Inflammatory macrophage (primary cell): ENCODE measurements at places on chromosomes 2 and 18.

- no peak for DNase-seq
Measured at GRCh38 chr2:85755122-85756027, 1.6 kb downstream of the ATOH8 start.

DNA sequence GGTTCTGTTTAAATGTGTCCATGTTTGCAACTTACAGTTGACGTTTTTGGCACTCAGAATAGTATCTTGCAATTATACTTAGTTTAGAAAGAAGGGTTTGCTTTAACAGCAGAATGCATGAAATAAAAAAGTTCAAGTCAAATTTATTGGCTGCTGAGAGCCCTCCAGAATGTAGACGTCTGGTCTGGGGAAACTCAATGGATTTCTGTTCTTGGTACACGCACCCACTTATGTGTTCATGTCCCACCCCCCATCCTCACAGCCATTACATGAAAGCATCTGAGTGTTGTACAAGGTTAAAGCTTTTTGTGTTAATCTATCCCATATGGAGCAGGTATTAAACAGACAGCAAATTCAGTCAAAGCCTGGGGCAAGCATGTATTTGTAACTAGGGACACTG lies 219.5 kb downstream of the SOX11 start:
- no peak for DNase-seq

GRCh38 chr2:104975371-104975770 lies 62.5 kb upstream of the MRPS9 start:
- peak; percentile 2 for DNase-seq

DNA sequence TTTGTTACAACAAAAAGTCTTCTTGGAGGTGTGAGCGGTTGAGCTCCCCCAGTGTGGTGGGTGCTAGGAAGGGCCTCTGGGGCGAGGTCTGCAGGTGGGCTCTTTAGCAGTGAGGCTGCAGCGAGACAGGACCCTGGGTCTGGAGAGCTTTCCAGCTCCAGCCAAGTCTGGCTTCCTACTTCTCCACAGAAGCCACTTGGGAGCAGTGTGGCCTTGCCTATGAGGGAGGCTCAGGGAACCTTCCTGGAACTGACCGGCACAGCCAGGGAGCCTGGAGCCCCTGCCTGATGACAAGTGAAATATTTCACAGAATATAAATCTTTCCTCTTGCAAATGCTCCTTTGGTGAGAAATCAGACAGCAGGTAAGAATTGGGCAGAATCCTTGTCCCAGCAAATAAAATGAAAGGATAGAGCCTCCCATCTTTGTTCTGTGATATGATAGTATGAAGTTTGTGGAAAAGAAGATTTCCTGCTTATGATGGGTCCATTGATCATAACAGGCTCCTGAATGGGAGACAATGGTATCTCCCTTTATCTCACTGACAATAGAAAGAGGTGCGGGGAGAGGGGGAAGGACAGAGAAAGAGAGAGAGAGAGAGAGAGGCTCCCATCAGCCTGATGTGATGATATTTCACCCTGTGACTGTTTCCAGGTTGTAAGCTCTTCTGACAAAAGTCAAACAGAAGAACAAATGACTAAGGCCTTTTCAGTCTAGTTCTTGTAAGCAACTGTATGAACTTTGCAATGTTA lies 289.8 kb upstream of the SPRED2 start:
- DNase-seq = peak; percentile 59

GRCh38 chr2:162261032-162261945 lies 18.0 kb upstream of the FAP start:
- DNase-seq = peak; percentile 96

GRCh38 chr2:85711578-85712060 lies 17.5 kb downstream of the GNLY start:
- DNase-seq = no peak

- DNase-seq = peak; percentile 53
Measured at GRCh38 chr2:75018162-75018561, 59.7 kb downstream of the POLE4 start.

DNA sequence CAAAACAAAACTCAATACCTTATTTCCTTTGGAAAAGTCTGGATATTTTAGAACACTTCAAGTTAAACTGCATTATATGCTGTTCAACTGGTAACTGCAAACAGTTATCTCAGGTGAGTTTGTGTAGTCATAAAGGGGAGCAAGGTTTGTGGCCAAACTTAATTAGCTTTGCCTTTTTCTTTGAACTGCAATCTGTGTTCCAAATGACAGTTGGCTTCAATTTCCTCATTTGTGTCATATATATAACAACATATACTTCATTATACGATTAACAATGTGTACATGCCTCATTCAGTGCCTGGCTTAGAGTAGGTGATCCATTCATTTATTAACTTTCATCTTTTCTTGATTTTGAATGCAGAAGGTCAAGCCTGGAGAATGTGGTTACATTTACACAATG lies 55.8 kb downstream of the KCNE4 start:
- no peak for DNase-seq

DNA sequence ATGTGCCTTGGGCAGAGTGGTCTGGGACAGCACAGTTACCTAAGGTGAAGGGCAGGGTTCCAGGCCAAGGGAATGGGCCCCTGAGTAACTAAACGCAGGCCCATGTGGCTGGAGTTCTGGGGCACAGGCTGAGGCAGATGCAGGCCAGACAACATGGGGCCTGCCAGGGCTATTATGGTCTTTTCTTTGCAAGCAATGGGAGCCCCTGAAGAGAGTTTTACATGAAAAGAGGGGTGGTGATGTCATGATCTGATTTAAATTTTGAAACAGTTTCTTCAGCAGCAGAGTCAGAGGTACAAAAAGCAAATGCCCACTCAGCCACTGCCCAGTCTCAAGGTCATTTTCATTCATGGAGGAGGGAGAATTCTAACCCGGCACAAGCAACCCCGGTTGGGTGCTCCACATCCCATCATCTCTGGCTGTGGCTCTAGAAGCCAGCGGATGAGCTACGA lies 5.6 kb downstream of the CHST10 start:
- DNase-seq = no peak

DNA sequence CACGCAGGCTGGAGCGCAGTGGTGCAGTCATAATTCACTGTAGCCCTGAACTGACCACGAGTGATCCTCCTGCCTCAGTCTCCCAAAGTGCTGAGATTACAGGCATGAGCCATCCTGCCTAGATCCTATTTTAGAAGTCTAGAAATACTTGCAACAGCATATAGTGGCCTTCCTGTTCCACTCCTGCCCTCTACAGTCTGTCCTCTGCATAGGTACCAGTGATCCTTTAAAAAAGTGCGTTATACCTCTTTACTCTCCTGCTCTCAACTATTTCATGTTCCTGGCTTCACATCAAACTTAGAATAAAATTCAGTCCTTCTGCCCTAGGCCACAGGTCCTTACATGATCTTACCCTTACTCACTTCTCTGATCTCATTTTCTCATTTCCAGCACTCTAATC lies 6.0 kb downstream of the COMMD1 start:
- DNase-seq = peak; percentile 11

DNA sequence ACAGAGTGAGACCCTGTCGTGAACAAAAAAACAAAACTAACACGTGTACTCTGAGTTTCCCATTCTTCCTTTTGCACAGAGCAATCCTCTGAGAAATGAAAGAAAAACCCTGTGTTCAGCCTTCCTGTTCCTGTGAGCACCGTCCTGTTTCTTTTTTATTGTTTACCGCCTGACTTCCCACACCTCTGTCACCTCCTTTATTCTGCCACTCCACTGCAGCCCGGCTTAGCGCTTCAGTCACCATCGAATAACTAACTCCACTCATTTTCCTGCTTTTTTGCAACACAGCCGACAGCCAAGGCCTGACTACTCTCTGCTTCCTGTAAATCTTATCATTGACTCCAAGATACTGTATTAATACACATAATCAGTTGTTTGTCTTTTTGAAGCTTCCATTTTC lies 40.9 kb downstream of the TGOLN2 start:
- DNase-seq = no peak

- no peak for DNase-seq
Measured at GRCh38 chr2:14567561-14567960, 65.0 kb upstream of the LRATD1 start.

GRCh38 chr2:204566439-204566838 lies 21.2 kb downstream of the PARD3B start:
- DNase-seq = no peak

DNA sequence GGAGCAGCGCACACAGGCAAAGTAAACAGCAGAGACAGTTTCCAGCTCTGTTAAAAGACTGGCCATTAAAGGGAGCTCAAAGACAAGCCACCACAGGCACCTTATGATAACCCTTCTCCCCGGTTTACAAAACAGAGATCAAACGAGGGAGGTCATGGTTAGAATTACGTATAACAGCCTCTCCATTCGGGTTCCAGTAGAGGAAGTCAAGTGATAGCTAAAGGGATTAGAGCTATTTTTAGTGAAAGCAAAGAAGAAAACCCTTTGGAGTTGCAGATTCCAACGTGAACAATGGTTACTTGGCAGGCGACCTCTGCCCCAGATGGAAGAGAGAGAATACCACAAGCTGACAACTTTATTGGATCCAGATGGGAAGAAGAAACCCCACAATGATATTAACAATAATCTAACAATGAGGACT lies 31.2 kb upstream of the EDAR start:
- DNase-seq = no peak

- DNase-seq = no peak
Measured at GRCh38 chr2:238176613-238177012, 17.8 kb downstream of the ERFE start.

GRCh38 chr18:21831413-21831831 lies 90.8 kb downstream of the MIB1 start:
- DNase-seq = no peak

DNA sequence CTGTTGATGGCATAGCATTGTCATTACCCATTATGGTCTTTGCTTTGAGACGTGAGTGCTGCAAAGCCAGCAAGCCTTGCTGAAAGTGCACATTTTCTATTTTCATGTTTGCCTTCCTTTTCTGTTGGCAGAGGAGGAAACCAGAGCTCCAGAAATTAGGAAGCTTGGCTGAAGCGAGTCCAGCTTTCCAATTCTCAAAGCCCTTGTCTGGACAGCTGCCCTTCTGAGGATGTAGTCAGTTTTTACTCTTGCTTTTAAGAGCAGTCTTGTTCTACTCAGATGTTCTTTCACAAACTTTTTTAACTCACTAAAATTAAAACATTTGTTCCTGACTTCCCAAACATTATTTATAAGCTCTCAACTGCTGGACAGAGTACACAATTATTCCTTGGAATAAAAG lies 93.8 kb downstream of the ICOS start:
- no peak for DNase-seq

DNA sequence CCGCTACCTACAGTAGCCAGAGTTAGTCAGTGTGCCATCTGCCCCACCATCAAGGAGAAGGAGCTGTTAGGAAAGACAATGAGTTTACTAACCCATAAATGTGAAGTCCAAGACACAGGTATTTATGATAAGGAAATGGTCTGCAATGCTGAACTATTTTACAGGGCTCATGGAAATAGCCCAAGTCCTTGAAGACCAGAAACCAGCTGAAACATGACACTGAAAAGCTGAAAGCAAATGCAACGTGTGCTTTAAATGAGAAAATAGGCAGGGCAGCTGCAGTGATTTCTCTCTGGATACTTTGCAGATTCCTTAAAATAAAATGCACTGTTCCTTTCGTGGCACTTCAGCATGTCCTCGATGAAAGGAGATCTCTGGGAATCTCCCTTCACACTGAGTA lies 256.4 kb upstream of the TCF4 start:
- no peak for DNase-seq

DNA sequence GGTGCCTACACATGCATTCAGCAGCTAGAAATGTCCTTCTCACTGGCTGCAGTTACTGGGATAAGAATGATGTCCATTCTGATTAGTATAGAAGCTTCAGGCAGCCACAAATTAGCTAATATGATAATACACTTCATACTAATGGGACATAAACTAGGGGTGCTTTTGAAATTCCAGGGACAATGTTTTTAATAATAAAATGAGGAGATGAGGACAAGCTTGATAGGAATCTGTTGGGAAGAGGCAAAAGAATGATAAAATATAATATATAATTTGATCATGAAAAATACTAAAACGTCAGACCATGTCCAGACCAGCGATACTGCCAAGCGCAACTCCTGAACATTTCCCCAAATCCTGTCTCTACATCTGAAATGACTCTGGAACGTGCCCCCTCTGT lies 157.1 kb downstream of the RIT2 start:
- no peak for DNase-seq

- DNase-seq = no peak
Measured at GRCh38 chr2:66343259-66343658, 91.7 kb upstream of the MEIS1 start.

- DNase-seq = no peak
Measured at GRCh38 chr18:75582406-75582821, 154.9 kb upstream of the SMIM21 start.
